Stimulated activated CD4-positive, alpha-beta T cell treated with anti-CD3 and anti-CD28 coated beads, Interleukin-12 subunit alpha, Interleukin-12 subunit beta, amount 100 ng/mL, for 48 hours (primary cell): ENCODE measurements at places on chromosomes 16 and 17.

GRCh38 chr16:66853261-66854139, 9.3 kb downstream of the CA7 start:
- DNase-seq, result no peak

GRCh38 chr16:62077998-62078397, 41.8 kb upstream of the CDH8 start:
- DNase-seq, result no peak

DNA sequence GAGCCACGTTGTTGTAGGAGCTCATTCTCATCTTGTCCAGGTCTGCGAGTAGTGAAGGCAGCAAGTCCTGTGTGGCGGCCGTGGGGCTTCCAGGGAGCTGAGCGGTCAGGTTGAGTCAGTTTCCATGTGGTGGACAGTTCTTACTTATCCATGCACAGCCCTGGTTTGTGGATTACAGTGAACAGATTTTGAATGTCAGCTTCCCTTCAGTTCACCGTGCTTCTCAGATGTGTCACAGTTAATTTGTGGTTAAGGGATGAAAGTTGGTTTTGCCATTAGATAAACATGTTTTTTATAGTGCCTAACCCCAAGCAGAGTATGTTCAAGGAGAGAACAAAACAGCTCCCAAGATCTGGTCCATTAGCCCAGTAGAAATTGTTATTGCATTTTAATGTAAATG, 103.1 kb downstream of the RPTOR start:
- no peak for DNase-seq

DNA sequence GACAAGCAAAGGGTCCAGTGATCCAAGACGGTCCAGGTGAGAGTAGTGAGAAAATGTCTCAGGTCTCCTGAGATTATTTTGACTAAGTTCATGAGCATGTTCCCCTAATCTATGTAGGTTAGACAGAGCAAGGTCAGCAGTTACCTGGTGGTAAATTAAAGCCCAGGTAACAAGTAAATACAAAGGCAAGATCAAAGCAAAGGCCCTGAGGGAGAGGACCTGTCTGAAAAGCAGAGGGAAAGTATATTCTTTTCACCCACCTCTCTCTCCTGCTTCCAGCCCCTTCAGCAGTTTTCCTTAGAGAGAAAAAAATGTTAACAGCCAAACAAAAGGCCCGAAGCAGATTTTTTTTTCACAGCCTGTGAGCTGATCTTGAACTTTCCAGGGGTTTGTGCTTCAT, 302.7 kb downstream of the MAP2K6 start:
- no peak for DNase-seq
